Breast epithelium (tissue), 4 donors: ENCODE measurements at places on chromosomes 11 and 22. TPM values are rescaled to one million over a fixed set of nuclear protein-coding genes. Genes with fewer than 3 reads are reported as not detected.

The RHOG gene
- 37.0 TPM for total RNA-seq

The APOBEC3B gene
- total RNA-seq = not detected

The DCDC1 gene
- total RNA-seq = 5.6 TPM

GRCh38 chr11:110125632-110126031, 32.4 kb downstream of the ZC3H12C start:
- DNase-seq = no peak
- no peaks in the 10 kb centered on the region for H3K27me3 ChIP-seq
- no peaks in the 10 kb centered on the region for H3K36me3 ChIP-seq
- H3K4me1 ChIP-seq = no peaks in the 10 kb centered on the region
- H3K4me3 ChIP-seq = no peak overlapping the region

GRCh38 chr11:1509626-1510255, 23.2 kb upstream of the MOB2 start:
- no peak overlapping the region for H3K4me3 ChIP-seq
- no peak for DNase-seq
- peaks cover 2% of the 10 kb centered on the region for H3K4me1 ChIP-seq
- no peak overlapping the region for H3K27ac ChIP-seq
- H3K27me3 ChIP-seq = no peaks in the 10 kb centered on the region
